ENCODE measurements at places on chromosomes 11 and 22.
A peak's percentile ranks its signal among the peaks of the same experiment; 100 is the strongest.

- DNase-seq, result no peak
Measured at GRCh38 chr11:35257281-35257680, 118.3 kb downstream of the CD44 start.

GRCh38 chr11:75388386-75389275, 10.7 kb upstream of the RPS3 start:
- DNase-seq, result peak; percentile 86

DNA sequence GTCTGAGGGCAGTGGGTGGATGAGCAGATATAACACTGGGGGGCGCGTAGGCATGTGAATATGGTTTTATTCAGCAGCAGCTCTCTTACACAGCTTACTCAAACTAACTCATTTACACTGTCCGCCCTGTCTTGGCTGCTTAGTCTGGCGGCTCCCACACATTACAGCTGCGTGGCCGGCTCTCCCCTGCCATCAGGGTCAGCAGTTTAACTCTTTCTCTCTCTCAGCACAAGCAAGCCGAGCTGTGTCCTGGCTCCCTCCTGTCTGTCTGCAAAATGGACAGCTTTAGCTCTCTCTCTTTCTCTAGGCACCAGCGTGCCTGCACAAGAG, 1310.1 kb upstream of the RAG2 start:
- no peak for DNase-seq

DNA sequence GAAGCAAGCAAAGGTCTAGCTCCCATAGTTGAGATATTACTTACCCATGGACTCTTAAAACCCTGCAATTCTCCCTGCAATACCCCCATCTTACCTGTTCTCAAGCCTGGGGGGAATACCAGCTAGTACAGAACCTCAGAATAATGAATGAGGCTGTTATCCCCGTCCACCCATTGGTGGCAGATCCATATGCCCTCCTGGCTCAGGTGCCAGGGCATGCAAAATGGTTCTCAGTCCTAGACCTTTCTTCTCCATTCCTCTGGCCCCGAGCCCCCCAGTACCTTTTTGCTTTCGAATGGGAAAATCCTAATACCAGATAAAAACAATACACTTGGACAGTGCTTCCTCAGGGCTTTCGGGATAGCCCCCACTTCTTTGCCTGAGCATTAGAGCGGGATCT, 86.4 kb downstream of the PIWIL4 start:
- DNase-seq, result no peak

All from sciatic nerve (tissue), 2 donors.